Dorsolateral prefrontal cortex (tissue), 122 donors: ENCODE measurements at places on chromosomes 2 and 18. TPM values are rescaled to one million over a fixed set of nuclear protein-coding genes. Genes with fewer than 3 reads are reported as not detected.

- DNase-seq: no peak
These were observed 36.0 kb downstream of the PCBP1 start for GRCh38 chr2:70123051-70123828.

GRCh38 chr2:27024188-27024587 lies 8.6 kb upstream of the TMEM214 start:
- no peak for DNase-seq

DNA sequence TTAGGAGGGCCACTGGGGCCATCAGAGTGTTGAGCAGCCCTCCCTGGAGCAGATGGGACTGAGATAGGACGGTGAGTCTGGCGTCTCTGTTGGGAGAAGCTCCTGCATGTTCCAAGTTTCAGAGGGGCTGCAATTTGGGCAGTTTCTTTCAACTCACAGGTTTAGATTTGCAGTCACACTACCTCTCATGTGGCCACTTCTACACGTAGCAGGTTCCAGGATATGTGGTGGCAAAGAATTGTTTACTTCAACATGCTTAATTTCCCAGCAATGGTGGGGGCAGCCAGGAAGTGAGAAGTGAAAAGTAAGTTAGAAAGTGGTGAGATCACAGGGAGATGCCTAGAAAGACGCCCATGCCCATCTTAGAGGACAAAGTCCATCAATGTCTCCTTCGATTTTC lies 9.3 kb downstream of the NCK2 start:
- DNase-seq: no peak

DNA sequence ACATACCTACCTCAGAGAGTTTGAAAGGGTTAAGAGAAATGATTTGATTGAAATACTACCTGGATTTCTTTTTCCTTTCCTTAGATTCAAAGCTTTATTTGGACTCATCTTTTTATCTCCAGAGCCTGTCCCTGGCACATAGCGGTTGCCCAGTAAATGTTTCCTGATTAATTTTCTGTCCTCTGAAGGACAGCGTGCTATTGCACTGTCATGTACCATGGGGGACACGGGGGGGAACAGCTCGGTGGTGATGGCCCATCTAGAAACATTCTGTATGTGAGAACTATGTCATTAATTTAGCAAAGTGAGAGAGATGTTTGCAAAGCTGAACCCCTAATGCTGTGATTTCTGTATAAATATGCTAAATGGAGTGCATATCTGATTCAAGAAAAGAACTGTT lies 26.4 kb upstream of the CABYR start:
- DNase-seq: no peak

DNA sequence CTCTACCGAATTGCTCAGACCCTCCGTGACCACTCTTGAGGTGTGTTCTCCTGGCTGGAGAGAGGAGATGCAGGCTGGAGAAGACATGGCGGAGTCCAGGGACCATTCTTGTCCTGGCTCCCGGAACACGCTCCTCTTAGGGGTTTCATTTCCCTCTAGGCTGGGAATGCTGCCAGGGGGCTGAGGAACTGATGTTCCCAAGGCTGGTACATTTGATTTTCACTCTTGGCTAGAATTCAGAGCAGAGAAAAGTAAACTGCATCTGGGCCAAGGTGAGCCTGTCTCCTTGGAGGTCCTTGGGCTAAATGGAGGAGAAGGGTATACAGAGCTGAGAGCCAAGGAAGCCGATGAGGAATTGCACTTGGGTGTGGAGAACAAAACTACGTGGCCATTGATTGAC lies 28.2 kb upstream of the LBH start:
- DNase-seq: no peak

GRCh38 chr2:19863303-19864041 lies 38.3 kb downstream of the TTC32 start:
- peak; percentile 72 for DNase-seq

- no peak for DNase-seq
These were observed 192.7 kb downstream of the ANAPC1 start for GRCh38 chr2:111691164-111691875.

DNA sequence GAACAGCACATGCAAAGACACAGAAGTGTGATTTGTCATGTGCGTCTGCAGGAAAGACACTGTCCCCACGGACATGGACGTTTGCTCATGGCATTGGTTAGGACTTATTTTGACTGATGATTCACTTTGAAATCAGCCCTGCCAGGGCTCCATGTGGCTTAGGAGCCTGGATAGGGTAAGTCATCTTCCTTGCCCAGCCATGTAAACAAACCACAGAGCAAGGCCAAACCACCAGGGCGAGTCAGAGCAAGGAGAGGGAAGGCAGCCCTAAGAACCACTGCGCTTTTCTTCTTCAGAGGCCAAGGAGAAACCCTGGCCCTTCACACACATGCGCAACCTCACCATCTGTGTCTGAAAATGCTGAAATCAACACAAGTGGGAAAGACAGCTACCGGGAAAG lies 88.8 kb downstream of the GFPT1 start:
- DNase-seq: no peak

DNA sequence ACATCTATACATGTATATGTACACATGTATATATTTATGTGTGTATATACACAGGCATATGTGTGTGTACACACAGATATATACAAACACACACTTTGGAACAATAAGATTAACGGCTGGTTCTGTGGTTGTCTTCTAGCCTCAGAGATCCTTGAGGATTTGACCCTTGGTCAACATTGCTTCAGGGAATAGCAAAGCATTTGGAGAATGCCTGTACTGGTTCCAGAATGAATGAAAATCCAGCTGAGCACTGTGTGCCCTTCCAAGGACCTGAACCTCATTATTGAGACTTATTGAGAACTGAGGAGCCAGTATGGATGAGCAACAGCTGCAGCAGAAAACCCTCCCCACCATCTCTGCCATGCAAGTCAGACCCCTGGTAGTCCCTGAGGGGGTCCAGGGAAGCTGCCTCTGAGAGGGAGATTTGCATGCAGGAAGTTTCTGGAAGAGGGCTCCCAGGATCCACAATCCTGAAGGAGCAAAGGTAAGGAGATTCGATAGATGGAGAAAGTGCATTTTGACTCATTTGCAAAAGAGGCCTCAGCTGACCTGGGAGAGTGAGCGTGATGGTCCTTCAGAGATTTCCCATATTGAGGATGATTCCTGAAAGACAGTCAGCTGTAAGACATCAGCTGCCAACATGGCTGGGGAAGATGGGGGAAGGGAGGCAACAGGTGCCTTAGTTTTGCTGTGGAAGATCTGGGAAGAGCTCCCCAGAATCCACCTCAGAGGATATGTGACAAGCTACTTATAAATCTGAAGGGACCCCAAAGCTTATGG lies 166.6 kb upstream of the NCKAP5 start:
- no peak for DNase-seq

GRCh38 chr18:615773-616172 lies 19.0 kb downstream of the CLUL1 start:
- no peak for DNase-seq

- DNase-seq: no peak
These were observed 20.2 kb downstream of the IL18RAP start for GRCh38 chr2:102442967-102443828.

- no peak for DNase-seq
These were observed 27.6 kb downstream of the MRPL33 start for GRCh38 chr2:27798948-27799645.

DNA sequence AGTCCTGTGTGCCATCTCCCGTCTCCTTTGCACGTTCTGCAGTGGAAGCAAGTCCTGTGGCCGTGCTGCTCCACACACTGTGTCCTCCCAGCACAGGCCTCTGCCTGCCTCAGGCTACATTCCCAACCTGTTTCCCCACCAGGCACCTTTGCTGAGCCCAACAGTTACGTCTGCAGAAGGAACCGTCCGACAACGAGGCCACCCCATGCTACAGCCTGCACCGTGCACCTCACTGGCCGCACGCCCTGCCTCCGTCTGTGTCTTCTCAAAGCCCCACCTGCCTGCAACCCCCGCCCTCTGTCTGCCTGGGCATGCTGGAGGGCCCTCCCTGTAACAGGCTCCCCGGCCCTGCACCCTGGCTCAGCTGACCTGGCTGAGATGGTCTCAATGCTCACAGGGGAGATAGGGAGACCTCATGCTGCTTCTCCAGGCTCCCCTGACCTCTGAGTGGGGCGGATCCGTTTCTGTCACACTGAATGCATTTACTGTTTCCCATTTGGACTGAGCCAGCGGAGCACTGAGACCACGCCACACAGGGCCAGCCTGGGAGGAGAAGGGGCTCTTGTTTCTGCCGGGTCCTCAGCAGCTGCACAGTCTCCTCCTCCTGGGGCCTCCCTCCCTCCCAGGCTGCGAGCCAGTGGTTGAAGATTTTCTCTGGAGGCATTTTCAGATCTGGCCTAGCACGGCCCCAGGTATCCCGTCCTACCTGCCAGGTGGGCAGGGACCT lies 109.1 kb upstream of the OTOS start:
- DNase-seq: peak; percentile 74

DNA sequence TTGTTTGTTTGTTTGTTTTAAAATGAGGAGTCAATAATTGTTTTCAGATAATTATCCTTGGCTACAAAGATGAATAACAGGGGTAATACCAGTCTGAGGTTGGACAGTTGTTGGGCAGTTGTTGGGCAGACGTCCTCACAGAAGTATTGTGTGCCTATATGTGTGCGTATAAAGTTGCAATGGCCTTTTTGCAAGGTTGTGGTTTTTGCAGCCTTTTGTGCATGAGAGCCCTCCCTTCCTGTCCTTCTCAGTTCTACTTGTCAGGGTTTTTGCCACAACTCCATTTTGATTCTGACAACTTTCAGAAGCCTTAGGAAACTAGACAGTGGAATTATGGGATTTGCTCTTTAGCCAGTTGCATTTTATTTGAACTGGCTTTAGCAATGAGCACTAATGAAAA lies 6.0 kb upstream of the STK39 start:
- DNase-seq: no peak

Gene GAREM1
- total RNA-seq: 21.9 TPM

Gene HAAO
- total RNA-seq: 3.3 TPM

Gene KCNE4
- total RNA-seq: 1.7 TPM
